MCF 10A (cell line): ENCODE measurements at places on chromosomes 12 and 14. TPM values are rescaled to one million over a fixed set of nuclear protein-coding genes. Genes with fewer than 3 reads are reported as not detected.

MGP gene
- total RNA-seq, result 1.3 and 4.8 TPM in 2 replicates

TMEM253 gene
- total RNA-seq, result 0.59 and 1.6 TPM in 2 replicates

DNA sequence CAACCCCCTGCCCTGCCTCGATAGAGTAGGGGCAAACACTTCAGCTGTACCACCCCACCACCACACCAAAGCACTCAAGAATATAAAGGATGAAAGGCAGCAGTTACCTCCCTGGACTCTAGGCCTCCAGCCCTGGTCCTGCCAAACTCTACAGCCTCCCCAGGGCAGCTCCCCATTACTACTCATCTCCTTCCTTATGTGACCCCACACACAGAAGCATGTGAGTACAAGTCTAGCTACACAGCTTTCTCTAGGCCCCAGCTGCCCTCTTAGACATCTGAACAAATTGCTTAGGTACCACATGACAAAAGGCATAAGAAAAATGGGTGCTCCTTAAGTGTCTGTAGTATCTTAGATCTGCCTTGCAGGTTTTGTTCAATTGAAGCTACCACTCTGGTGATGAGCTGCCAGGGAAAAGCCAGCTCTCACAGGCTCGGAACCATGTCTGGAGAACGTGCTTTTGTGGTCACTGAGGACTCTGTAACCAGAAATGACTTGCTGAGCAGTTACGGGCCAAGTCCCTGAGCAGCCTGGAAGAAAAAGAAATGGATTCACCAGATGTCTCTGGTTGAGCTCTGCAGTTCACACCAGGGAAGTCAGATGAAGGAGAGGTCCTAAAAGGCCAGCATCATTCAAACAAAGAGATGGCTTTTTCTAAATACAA, 32.8 kb downstream of the FMNL3 start:
- no peak for DNase-seq

- DNase-seq, result no peak
Observed at GRCh38 chr12:112418273-112418607, 507 bp upstream of the PTPN11 start.

- no peak for DNase-seq
Observed at GRCh38 chr12:111732786-111733185, 33.9 kb upstream of the ALDH2 start.

GRCh38 chr12:58988643-58989344, 68.5 kb upstream of the LRIG3 start:
- no peak for DNase-seq

GRCh38 chr12:45893240-45893639, 97.1 kb downstream of the SCAF11 start:
- no peak for DNase-seq

DNA sequence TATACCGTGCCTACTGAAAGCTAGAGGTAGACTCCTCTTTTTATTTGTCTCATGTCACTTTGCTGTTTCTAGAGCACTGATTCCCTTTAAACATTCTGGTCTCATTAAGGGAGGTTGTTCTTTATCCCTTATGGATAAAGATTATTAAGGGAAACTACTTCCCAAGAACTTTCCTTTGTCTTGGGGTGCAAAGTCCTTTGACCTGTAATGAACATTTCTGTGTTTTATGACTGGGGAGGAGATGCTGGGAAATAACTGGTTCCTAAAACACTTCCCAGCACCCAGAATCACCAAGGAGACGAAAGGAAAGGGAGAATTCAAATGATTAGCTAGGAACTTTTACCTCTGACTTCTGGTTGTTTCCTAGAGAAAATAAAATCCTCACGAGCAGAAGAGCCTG, 63.2 kb upstream of the ACTN1 start:
- no peak for DNase-seq

- DNase-seq, result no peak
Observed at GRCh38 chr12:24360461-24360860, 411.0 kb upstream of the SOX5 start.

GRCh38 chr12:54019924-54020590, 8.2 kb upstream of the HOXC6 start:
- DNase-seq, result peak; percentile 33

- no peak for DNase-seq
Observed at GRCh38 chr12:61574339-61574738, 685.9 kb upstream of the USP15 start.

- peak; percentile 78 for DNase-seq
Observed at GRCh38 chr12:121858662-121859572, at the start of gene HPD. HPD (minus strand) TSS chr12:121858859; CDS start chr12:121858823, 36 bp downstream.

GRCh38 chr14:22358726-22359125, 230.3 kb downstream of the DAD1 start:
- no peak for DNase-seq
